Fibroblast of the aortic adventitia (primary cell): ENCODE measurements at places on chromosomes 3 and 15. TPM values are rescaled to one million over a fixed set of nuclear protein-coding genes. Genes with fewer than 3 reads are reported as not detected.

The CP gene
- total RNA-seq: 1.2 TPM in 1 of 2 replicates, not detected in the other

The P2RY1 gene
- 0.81 and 1.1 TPM in 2 replicates for total RNA-seq

The LINGO1 gene
- not detected in 2 replicates for total RNA-seq

The KNG1 gene
- total RNA-seq: not detected in 2 replicates

The SLC51B gene
- not detected in 2 replicates for total RNA-seq

The ADCY5 gene
- total RNA-seq: under 0.01 and 0.41 TPM in 2 replicates

The PHC3 gene
- total RNA-seq: 50.4 and 65.6 TPM in 2 replicates

The RASL12 gene
- 1.7 and 1.9 TPM in 2 replicates for total RNA-seq

The CD276 gene
- 87.3 and 121 TPM in 2 replicates for total RNA-seq

The IREB2 gene
- 25.1 and 28.1 TPM in 2 replicates for total RNA-seq

The AMIGO3 gene
- 0.27 and 0.65 TPM in 2 replicates for total RNA-seq

The CHRNA7 gene
- 0.18 TPM in 1 of 2 replicates, not detected in the other for total RNA-seq

The CCK gene
- 2.3 TPM in 1 of 2 replicates, not detected in the other for total RNA-seq

The ANAPC13 gene
- total RNA-seq: 123 and 137 TPM in 2 replicates

The MAGEF1 gene
- 16.8 and 20.1 TPM in 2 replicates for total RNA-seq

The NPAP1 gene
- 0.16 TPM in 1 of 2 replicates, not detected in the other for total RNA-seq

The REC114 gene
- total RNA-seq: not detected in 2 replicates

The ZNF662 gene
- total RNA-seq: 0.74 and 2.6 TPM in 2 replicates

The COL6A5 gene
- under 0.01 TPM in 1 of 2 replicates, not detected in the other for total RNA-seq

The KBTBD12 gene
- under 0.01 TPM in 1 of 2 replicates, not detected in the other for total RNA-seq

The UBE3A gene
- 60.3 and 80.3 TPM in 2 replicates for total RNA-seq

The CHRFAM7A gene
- total RNA-seq: 0.16 and 0.72 TPM in 2 replicates

The CLRN1 gene
- total RNA-seq: not detected in 2 replicates

The ACOX2 gene
- 19.2 and 29.5 TPM in 2 replicates for total RNA-seq

The LSMEM2 gene
- not detected in 2 replicates for total RNA-seq

The KBTBD13 gene
- total RNA-seq: not detected in 2 replicates

The CYP8B1 gene
- total RNA-seq: not detected in 2 replicates

The TGM4 gene
- not detected in 2 replicates for total RNA-seq

The EPHB1 gene
- total RNA-seq: 1.2 and 3.0 TPM in 2 replicates

The C2CD4A gene
- not detected in 2 replicates for total RNA-seq

The ABTB1 gene
- total RNA-seq: 8.2 and 19.5 TPM in 2 replicates

The PRTG gene
- 0.45 and 2.3 TPM in 2 replicates for total RNA-seq

The PATL2 gene
- 0.72 and 0.82 TPM in 2 replicates for total RNA-seq

The SUCNR1 gene
- 0.25 and 4.5 TPM in 2 replicates for total RNA-seq

The IL17RB gene
- total RNA-seq: 0.81 TPM in 1 of 2 replicates, not detected in the other

The IGDCC3 gene
- total RNA-seq: 0.25 TPM in 1 of 2 replicates, not detected in the other

The GPR160 gene
- 0.90 TPM in 1 of 2 replicates, not detected in the other for total RNA-seq
